ENCODE measurements at places on chromosomes 12 and 14.

DNA sequence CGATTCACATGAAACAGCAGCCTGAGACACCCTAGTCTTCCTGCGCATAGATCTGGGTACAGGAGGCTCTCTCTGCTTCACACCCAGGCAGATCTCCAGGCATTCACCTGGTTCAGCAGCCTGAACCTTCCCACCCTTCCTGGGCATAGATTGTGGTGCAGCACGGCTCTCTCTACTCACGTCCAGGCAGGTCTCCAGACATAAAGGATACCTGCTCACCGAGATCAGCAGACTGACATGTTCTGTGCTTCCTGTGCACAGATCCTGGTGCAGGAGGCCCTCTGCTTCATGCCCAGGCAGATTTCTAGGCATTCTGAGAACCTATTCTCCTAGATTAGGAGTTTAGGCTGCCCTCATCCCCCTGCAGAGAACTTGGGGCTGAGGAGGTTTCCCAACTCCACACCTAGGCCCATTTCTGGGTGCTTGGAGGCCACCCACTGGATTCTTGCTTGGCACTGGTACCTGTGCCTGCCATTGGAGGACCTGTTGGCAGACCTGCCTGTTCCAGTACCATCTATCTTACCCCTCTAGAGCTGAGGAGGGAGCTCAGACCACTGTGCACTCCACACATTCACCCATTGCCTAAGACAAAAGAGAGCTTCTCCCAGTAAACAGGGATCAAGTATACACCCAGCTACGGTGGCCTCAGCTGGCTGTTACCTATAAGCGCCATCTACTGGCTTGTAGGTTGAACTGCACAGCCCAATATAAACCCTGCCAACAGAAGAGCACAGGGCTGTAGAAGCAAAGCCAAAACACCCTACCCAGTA is 28.0 kb upstream of the GARIN6 start:
- no peak for DNase-seq

DNA sequence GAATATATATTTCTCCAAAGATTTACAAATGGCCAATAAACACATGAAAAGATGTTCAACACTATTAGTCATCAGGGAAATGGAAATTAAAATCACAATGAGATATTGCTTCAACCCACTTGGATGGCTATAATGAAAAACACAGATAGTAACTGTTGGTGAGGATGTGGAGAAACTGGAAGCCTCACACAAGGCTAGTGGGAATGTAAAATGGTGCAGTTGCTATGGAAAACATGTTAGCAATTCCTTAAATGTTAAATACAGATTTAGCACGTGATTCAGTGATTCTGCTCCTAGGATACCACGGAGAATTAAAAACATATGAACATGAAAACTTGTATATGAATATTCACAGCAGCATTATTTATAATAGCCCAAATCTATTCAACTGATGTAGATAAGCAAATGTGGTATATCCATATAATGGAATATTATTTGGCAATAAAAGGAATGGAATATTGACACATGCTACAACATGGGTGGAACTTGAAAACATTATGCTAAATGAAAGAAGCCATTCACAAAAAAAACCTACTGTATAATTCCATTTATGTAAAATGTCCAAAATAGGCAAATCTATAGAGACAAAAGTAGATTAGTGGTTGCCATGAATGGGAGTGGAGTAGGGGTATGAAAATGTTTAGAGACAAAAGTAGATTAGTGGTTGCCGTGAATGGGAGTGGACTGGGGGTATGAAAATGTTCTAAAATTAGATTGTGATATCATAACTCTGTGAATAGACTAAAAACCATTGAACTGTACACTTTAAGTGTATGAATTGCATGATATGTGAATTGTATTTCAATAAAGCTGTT is 227.1 kb upstream of the DDHD1 start:
- DNase-seq, result no peak

DNA sequence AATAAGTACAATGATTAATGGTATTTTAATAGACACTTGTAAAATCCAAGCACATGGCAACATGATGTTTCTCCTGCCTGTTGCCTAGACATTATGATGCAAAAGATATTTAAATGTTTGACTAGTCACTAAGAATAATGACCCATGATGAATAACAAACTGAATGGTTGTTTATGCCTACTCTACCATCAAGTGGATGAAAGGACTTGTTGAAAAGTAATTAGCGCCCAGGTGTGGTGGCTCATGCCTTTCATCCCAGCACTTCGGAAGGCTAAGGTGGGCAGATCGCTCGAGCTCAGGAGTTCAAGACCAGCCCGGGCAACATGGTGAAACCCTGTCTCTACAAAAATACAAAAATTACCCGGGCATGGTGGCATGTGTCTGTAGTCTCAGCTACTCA is 30.7 kb downstream of the KIF21A start:
- no peak for DNase-seq

GRCh38 chr12:94760786-94761185 is 110.4 kb upstream of the TMCC3 start:
- no peak for DNase-seq

- no peak for DNase-seq
Observed at GRCh38 chr14:104112609-104113571, 25.5 kb upstream of the KIF26A start.

DNA sequence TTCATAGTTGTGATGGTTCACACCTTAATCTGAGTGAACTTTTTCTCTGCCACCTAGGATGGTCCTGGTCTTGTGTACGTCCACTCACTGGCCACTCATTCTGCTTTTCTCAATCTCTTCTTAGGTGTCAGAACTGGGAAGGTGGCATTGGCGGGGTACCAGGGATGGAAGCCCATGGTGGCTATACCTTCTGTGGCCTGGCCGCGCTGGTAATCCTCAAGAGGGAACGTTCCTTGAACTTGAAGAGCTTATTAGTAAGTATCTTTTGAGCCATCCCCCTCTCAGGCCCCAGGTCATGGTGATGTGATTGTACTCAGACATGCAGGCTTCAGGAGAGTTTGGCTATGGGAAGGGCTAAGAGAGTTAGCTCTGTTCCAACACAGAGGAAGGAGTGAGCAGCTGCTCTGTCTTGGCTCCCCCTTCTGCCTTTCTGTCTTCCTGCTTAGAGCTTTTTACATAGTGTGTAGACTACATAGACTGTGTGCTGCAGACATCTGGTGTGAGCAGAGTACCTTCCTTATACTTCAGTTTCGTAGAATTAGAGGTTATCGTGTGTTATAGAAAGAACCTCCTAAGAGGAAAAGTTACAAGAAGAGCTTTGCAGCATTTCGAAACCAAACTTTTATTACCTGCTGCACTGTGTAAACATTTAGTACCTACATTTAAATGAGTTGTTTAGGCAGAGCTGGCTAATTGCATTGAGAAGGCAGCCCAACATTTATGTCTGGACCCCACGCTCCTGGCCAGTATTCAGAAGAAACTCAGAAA is 54.2 kb downstream of the FNTB start:
- DNase-seq, result no peak

- peak; percentile 37 for DNase-seq
Observed at GRCh38 chr14:70808416-70809224, 693 bp downstream of the MAP3K9 start.

GRCh38 chr12:92929983-92930382 is 888 bp upstream of the EEA1 start:
- no peak for DNase-seq

GRCh38 chr12:95424271-95424994 is 49.5 kb upstream of the METAP2 start:
- DNase-seq, result no peak

- DNase-seq, result no peak
Observed at GRCh38 chr12:107225635-107226034, 132.3 kb upstream of the CRY1 start.

DNA sequence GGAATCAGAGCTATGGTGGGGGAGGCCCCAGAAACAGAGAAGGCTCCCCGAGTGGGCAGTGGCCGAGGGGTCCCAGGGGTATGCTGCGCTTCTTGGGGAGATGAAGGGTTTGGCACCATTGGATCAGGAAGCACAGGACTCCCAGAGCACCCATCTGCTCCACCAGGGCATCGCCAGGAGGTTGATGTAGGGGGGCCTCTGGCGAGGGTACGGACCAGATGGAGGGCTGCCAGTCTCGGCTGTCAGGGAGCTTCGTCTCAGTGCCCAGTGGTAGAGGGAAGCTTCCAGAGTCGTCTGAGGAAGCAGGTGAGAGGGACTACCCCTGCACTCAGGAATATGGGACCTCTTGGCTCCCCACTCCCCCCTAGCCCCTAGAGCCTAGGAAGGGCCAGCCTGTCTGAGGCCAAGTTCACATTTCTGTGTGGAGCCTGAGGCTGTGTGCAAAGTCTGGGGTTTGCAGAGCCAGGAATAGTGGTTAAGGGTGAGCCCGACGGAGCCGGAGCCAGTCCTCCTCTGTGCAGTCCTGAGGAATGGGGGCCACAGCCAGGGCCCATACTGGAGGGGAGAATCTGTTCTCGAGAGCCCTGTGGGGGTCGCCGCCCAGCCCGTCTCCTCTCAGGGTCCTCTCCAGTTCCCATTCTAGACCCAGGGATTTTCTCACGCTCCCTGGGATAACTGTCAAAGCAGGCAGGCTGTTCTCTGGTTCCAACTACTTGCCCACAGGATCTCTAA is 10.2 kb downstream of the SLC48A1 start:
- peak; percentile 32 for DNase-seq

- DNase-seq, result no peak
Observed at GRCh38 chr12:49345825-49346658, 646 bp upstream of the DNAJC22 start.

DNA sequence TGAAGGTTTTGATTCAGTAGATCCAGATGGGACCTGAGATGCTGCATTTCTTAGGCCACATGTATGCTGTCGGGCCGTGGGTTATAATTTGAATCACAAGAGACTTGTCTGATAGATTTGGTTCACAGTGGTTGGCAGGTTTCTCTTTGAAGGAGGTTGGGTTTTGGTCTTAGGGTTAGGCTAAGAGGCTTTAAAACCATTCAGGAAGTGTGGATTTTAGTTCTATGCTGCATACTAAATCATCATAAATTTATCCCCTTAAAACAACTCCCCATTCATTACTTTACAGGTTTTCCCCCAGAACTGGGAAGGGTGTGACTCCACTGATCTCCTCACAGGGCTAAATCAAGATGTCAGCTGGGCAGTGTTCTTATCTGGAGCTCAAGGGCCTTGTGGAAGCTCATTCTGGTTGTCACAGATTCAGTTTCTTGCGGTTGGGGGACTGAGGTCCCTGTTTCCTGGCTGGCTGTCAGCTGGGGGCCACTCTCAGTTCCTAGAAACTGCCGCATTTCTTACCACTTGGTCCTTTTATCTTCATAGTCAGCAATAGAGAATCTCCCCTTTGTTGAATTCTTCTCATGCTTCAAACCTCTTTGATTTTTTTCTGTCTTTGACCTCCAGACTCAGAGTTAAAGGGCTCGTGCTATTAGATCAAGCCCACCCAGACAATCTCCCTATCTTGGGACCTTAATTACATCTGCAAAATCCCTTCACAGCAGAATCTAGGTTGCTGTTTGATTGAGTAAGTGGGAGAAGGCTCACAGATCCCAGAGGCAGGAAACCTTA is 20.6 kb upstream of the PCNX1 start:
- DNase-seq, result no peak

Data from NCI-H2171 (cell line).